ENCODE measurements at places on chromosomes 5 and 9. TPM values are rescaled to one million over a fixed set of nuclear protein-coding genes. Genes with fewer than 3 reads are reported as not detected.

GRCh38 chr9:88302579-88303324 lies 85.5 kb upstream of the SPIN1 start:
- peak; percentile 44 for DNase-seq

The STC2 gene
- total RNA-seq = 0.13 TPM

DNA sequence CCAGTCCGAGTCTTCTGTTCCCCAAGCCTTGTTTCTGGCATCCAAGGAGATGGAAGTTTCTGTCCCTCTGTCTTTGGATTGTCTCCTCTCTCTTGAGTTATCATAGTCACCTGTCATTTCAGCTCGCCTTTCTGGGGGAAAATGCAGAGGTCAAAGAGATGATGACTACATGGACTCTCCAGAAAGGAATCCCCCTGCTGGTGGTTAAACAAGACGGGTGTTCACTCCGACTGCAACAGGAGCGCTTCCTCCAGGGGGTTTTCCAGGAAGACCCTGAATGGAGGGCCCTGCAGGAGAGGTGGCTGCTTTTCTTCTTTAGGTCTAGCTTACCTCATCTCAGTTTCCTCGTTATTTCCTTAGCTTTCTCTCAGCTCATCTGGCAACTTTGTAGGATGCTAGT lies 25.1 kb downstream of the ERAP2 start:
- DNase-seq = no peak

DNA sequence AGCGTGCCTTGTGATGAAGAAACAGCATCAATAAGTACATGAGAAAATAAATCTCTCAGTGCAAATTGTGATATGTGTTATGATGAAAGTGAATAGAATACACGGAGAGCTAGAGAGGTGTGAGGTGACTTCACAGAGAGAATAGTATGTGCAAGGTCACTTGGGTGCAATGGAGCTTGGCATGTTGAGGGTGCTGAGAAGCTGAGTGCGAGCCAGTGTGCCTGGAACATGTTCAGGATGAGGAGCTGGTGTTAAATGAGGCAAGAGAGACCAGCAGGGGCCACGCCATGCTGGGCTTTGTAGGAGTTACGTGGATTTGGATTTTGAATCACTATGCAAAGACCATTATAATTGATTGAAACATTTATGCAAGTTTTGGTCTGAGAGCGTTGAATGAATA lies 12.8 kb upstream of the RPS23 start:
- no peak for DNase-seq

- peak; percentile 32 for DNase-seq
Observed at GRCh38 chr9:33719581-33720374, 75.6 kb upstream of the PRSS3 start.

The FBN2 gene
- total RNA-seq = 0.43 TPM

- DNase-seq = no peak
Observed at GRCh38 chr5:124001036-124001615, 489.1 kb downstream of the CSNK1G3 start.

- DNase-seq = no peak
Observed at GRCh38 chr9:21883642-21884041, 81.2 kb downstream of the MTAP start.

The FOXD4L6 gene
- total RNA-seq = not detected

The SLC36A2 gene
- not detected for total RNA-seq

DNA sequence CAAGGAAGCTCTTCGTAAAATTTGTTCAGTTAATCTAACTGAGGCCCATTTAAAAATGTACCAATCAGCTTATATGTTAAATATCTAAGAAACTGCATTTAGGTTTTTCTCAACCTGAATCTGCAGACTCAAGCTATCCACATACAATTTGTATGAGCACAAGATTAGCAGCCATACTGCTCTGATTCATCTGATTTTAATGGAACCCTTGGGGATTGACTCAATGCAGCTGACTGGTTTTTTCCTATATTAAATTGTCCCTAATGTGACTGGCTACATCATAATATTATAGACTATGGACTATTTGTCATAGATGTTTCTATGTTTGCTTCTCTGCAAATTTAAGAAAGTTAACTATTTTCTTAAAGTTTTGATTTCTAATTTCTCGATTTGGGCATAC lies 451.0 kb upstream of the TUSC1 start:
- no peak for DNase-seq

DNA sequence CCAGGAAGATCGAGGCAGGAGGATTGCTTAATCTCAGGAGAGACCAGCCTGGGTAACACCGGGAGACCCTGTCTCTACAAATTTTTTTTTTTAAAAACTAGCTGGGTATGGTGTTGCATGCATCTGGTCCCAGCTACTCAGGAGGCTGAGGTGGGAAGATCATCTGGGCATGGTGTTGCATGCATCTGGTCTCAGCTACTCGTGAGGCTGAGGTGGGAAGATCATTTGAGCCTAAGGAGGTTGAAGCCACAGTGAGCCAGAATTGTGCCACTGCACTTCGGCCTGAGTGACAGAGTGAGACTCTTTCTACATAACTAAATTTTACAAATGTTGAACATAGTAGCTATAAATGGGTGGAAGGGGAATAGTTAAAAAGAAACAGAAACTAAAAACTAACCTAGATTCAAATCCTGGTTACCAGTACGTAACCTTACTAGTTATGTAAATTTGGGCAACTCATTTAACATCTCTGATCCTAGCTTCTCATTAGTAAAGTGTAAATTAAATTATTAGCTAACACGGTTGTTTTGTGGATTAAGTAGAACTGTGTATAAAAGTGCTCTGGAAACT lies 41.7 kb downstream of the TMEM161B start:
- DNase-seq = no peak

GRCh38 chr5:37721447-37721871 lies 118.4 kb downstream of the GDNF start:
- DNase-seq = no peak

GRCh38 chr9:96062031-96062430 lies 186.5 kb downstream of the ERCC6L2 start:
- no peak for DNase-seq

The ARHGEF37 gene
- 1.8 TPM for total RNA-seq

DNA sequence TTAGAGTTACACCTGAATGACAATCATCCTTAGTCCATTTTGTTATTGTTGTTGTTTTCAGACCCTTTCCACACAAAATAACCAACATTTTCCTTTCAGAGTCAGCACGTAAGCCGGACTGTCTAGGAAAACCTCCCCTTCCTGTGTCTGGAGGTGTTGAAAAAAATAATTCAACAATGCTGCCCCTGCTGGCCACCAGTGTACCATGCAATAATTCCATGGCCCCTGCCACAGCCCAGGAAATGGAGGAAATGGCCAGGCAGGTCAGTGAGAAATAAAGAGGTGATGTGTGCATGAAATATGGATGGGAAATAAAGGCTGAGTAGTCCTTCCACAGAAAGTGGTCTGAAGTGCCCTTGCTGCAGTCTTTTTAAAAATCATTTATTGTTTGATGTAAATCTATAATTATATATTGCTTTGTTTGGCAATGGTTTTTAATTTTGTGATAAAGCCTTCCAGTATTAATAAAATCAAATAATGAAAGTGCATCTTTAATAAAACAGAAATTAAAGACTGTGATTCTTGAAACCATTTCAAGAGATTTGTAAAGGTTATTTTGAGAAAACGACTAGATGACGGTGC lies 152.8 kb upstream of the PAPPA start:
- DNase-seq = peak; percentile 62

The BSPRY gene
- not detected for total RNA-seq

DNA sequence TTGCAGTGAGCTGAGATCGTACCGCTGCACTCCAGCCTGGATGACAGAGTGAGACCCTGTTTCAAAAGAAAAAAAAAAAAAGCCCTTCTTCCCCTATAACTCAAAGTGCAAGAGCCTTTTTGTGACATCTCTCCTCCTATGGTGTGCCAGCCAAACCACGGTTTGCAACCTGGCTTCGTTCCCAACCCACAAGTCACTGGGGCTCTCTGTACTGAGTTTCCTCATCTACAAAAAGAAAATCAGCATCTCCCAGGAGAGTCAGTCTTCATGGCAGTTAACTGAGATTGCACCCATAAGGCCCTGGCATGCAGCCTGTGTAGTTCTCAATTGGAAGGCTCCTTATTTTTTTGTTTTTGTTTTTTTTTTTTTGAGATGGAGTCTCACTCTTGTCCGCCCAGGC lies 14.8 kb downstream of the ODF2 start:
- peak; percentile 45 for DNase-seq

- no peak for DNase-seq
Observed at GRCh38 chr9:123058834-123059233, 25.4 kb downstream of the GPR21 start.

GRCh38 chr9:101485924-101486692 lies 47.5 kb upstream of the RNF20 start:
- DNase-seq = no peak

- no peak for DNase-seq
Observed at GRCh38 chr9:132192728-132193127, 30.9 kb downstream of the NTNG2 start.

DNA sequence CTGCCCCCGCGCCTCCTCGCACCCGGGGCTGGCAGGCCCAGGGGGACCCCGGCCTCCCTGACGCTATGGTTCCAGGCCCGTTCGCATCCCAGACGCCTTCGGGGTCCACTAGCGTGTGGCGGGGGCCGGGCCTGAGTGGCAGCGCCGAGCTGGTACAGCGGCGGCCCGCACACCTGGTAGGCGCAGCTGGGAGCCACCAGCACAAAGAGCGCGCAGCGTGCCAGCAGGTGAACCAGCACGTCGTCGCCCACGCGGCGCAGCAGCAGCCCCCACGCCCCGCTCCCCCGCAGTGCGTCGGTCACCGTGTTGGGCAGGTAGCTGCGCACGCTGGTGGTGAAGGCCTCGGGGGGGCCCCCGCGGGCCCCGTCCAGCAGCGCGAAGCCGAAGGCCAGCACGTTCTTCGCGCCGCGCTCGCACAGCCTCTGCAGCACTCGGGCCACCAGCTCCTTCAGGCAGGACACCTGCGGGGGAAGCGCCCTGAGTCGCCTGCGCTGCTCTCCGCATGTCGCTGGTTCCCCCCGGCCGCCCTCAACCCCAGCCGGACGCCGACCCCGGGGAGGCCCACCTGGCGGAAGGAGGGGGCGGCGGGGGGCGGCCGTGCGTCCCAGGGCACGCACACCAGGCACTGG lies 548 bp downstream of the TERT start:
- DNase-seq = no peak

DNA sequence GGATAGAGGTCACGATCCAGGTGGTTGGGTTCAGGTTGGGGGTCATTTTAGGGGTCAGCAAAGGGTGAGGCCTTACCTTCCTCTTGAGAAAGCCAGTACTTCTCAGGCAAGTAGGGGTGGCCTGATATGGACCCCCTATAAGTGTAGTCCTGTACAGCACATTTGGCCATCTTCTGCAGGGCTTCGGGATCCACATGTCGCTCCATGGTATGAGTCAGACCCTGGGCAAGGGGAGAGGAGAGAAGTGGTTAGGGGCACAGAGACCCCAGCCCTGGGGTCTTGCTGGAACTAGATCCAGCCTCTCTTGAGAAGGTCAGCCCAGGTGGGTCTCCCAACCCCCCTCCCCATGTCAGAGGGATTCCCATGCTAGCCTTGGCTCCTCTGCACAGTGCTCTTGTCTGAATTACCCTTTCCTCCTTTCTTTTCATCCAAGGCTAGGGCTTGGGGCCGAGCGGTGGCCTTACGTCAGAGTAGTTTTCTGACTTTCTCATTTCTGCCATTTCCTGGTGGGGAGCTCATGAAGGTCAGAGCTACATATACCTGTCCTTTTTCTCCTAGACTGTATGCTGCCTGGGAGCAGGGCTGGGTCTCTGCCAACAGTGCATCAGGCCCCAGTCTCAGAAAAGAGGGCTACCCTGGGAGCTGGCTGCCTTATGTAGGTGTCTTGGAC lies 9.0 kb upstream of the MYORG start:
- DNase-seq = no peak

The PCDHB8 gene
- 0.74 TPM for total RNA-seq

DNA sequence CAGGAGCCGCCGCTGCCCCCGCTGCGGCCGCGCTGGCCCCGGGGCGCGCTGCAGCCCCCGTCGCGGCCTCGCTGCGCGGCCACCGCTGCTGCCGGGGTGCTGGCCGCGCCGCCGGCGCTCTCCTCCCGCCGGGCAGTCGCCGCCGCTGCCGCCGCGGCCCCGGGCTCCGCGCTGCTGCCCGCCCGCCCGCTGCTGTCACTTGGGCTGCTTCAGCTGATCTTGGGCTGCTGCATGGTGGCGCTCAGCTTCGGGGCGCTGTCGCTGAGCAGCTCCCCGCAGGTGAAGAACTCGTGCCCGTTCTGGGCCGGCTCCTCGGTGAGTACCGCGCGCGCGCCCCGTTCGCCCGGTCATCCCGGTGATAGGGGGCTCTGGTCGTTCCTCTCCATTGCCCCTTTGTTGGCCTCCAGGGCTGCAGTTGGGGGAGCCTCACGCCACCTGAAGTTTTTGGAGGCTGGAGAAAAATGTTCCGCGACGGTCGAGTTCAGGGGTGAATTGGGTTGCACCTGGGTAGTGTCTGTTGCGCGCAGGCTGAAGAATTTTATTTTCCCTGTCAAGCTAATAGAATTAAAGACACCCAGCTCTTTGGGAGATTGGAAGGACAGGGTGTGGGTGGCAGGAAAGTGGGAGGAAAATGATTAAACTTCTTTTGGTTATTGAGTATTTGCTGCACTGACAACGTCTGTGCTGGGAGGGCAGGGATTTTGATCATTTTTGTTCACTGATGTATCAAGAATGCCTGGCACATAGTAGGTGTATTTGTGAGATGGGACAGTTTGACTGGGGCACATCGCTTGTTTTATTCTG lies 596 bp downstream of the ENTREP1 start:
- DNase-seq = no peak

DNA sequence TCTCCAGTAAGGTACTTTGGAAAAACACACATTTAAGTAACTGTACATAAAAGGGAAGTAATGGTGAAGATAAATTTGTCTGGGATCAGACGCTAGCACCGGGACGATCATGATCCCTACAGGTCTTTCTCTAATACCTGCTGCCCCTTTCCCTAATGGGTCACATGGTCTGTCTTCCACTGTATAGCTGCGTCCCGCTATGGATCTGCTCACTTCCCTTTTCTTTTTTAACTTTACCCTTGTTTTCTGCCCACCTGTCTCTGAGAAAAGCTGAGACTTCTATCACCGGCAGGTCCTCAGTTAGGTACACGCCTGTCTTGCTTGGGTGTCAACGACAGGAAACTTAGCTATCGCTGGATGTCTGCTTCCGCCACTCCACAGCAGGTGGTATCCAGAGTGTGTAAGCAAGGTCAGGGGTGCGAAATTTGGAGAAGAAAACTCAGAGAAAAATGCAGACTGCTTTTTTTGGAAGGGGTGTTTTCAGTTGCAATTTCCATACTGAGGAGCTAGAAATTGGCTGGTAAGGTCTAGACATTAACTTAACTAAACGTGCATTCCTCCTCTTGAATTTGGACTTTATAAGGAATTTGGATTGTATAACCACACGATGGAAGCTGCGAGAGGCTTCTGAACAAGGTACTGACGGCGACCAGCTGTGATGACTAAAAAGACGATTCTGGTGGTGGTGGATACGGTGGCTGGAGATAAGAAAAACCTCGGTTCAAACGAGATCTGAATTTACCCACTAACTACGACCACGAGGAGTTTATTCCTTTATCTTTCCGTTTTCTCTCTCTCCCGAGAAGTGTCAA lies 1.1 kb upstream of the ICE1 start:
- no peak for DNase-seq

The EGFL7 gene
- 61.5 TPM for total RNA-seq

- no peak for DNase-seq
Observed at GRCh38 chr9:87381050-87381711, 116.5 kb upstream of the DAPK1 start.

- peak; percentile 92 for DNase-seq
Observed at GRCh38 chr9:3848445-3849114, 322.8 kb upstream of the RFX3 start.

Data from SK-MEL-5 (cell line).